ENCODE measurements at places on chromosomes 2 and 18.

GRCh38 chr2:127423478-127423843 is 5.2 kb downstream of the PROC start:
- no peak for DNase-seq

DNA sequence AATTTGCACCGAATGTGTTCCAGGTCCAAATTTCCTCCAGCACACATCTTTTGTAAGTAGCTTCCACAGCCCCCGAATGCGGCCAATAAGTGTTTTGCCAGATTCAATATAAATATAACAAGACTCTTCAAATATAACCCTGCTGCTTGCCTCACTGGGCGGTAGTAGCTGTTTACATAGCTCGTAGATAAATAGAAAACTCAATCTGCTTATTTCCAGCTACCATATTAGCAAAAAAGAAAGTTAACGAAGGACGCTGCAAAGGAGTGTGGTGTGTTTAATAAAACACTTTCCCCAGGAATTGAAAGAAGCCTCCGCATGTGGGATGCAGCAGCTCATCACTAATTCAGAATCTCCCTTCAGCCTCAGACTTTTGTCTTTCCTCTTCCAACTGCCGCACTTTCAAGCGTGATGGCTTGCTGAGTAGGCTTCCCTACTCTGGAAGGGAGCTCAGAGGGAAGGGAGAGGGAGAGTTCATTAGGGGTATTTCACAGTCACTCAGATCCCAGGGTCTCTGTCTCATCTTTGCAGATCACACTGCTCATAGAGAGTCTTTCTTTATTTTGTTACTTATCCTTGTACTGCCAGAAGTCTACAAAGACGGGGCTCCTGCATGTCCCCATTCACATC is 367.0 kb downstream of the RND3 start:
- no peak for DNase-seq

GRCh38 chr2:237732790-237733381 is 65.7 kb upstream of the RBM44 start:
- no peak for DNase-seq

DNA sequence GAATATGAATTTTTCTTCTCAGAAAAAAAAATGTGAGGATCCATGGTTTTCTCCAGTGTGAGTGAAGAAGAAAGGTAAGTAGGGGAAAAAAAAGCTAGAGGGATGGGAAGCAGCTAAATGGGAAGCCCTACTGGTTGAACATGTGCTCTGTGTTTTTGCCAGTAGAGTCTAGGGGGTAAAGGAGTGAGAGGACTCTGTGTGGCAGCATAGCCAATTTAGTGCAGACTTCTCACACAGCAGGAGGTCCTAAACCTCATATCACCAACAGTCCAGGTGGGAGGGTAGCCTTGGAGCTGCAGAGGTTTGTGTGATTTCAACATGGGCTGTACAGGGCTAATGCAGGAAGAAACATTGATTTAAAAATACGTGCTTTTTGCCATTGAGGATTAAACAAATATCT is 334.5 kb upstream of the SPHKAP start:
- no peak for DNase-seq

DNA sequence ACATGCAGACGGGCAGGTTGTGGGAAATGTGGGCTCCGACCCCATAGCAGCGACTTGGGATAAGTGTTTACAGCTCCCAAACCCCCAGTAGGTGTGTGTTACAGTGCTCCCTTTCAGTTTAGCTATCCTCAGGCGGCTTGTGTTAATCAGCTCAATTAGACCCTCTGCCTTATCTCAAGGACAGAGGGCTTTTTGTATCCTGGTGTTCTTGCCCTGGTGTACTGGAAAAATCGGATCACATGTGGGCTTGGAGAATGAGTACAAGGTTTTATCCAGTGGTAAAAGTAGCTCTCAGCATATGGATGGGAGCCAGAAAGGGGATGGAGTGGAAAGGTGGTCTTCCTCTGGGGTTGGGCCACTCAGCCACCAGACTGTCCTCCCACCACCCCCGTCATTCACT is 264.7 kb upstream of the SYT4 start:
- no peak for DNase-seq

GRCh38 chr2:71458413-71459083 is 5.2 kb downstream of the DYSF start:
- no peak for DNase-seq

DNA sequence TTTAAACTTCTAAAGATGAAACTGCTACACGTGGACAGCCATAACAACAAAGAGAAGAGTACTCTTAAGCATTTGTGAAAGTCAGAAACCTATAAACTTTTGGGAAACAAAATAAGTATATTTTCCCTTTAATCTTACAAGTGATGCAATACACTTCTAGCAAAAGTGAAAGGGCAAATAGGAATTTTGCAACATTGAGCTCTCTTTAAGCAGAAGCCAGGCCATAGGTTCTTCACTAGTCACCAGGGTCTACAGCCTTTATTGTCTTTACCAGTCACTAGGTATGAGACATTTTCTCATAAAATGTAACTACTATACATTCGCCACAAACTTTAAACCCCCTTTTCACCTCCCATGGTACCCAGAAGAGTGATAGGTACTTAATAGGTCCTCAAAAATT is 37.5 kb downstream of the SCN1A start:
- DNase-seq: no peak

GRCh38 chr2:88690591-88691338 is 708 bp upstream of the RPIA start:
- peak; percentile 10 for DNase-seq

DNA sequence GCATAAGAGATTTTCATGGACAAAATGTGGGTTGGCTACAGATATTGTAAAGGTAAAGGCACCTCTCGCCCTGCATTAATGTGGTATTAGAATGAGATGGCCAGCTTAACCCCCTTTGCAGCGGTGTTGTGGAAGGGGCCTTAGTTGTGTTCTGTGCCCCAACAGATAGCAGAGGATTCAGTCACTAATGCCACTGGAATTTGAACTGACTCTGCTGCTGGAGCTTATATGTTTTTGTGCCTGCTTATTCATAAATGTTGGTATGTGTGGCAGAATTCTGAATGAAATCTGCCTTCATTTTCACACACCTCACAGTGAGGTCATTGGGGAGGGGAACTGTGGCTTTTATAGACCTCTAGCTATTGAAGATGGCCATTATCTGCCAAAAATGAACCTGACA is 90.7 kb upstream of the ITGA6 start:
- no peak for DNase-seq

DNA sequence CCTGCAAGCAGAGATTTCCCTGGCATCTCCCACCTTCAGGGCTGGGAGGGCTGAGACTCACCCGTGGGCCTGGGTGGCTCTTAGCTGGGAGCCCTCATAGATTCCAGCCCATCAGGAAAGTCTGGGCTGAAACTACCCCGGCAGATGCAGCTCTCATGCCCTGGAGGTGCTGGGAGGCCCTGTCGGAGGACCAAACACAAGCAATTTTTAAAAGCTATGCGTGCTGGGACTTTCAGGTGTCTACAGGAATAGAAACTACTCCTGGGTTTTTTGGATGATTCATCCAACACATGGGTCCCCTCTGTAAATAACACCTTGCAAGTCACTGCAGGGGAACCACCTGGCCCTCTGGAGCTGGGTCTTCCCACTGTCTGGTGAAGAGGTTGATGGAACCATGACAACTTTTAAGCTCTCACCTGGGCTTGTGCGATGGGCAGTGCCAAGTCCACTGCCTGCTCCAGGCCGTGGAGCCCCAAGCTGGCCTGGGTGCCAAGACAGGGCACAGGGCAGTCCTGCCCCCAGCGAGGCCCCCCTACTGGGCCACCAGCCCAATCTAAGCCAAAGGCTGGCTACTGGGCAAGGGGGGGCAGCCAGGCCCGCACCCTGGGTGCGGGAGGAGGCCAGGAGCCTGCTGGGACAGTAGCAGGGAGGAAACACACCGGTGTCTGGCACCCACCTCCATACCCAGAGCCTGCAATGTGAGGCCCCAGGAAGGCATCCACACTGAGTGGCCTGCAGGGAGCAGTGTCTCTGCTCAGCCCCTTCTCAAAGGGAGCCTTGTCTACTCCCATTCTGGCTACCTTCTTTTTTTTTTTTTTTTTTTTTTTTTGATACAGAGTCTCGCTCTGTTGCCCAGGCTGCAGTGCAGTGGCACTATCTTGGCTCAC is 1.1 kb upstream of the GPR55 start:
- DNase-seq: no peak

DNA sequence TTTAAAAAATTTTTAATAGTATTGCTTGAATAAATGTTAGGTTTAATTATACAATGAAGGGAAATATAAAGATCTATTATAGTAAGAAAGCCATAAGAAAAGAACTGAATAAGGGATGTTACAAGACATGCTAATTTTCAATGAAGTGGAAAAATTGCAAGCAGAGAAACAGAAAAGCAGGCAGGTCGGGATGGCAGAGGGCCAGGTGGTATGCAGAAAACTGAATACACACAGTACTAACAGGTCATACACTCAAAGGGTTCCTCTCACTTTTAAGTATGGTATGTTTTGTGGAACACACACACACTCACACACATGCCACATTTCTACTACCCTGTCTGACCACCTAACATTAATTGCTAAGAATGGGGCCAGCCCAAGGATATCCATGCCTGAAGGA is 76.7 kb upstream of the DTNA start:
- no peak for DNase-seq

DNA sequence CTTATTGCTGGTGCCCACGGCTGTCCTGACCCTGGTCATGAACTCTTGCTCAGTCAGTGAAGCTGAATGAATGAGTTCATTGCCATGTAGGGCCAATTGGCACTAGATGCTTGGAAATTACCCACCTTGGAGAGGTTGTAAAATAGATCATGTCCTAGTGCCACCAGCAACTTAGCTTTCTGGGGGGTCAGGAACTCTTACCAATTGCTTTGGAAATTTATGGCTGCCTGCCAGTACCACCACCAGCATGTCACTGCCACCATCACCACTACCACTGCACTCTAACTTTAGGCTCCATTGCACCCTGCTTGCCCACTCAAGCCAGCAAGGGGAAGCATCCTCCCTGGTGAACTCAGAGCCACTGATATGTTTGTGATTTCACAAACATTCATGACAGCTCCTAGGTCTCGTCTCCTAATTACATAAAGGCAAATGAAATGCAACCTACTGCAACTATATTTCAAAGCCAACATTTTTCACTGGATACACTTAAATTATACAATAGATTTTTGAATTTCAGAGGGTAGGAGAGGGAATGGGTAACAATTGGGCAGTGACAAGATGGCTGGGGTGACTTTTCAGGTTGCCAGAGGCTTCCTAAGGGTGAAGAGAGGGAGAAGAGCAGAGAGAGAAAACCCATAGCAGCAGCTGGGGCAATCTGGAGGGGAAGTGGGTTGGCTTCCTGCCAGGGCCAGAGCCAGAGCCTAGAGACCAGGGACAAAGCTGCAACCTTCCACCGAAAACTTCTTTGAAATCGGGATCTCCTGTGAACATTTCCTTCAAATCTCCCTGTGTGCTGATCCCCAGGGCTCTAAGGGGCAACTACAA is 3.5 kb upstream of the EMILIN1 start:
- no peak for DNase-seq

DNA sequence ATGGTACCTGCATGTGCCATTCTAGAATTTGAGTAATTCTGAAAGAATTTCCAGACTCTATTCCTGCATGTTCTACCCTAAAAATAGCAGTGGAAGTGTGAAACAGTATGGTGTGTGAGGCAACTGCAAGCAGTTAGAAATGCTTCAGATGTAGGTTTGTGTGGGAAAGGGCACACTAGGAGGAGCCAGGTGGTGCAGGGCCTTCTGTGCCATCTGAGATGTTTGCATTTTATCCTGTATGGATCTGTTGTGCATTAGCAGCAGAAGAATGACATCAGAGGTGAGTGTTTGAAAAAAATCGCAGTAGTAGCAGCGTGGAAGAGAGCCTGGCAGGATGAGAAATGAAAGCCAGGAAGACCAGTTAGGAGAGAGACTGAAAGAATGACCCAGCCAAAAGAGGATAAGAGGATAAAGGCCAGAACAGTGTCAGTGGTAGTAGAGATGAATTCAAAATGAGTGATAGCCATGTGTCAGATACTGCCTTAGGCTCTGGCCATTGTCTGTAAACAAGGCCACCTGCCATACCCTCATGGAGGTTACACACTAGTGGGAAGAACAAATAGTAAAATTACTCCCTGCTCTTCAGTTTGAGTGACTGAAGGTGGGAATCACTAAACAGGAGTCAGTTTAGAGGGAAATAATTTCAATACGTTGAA is 142.2 kb downstream of the PKP4 start:
- no peak for DNase-seq

DNA sequence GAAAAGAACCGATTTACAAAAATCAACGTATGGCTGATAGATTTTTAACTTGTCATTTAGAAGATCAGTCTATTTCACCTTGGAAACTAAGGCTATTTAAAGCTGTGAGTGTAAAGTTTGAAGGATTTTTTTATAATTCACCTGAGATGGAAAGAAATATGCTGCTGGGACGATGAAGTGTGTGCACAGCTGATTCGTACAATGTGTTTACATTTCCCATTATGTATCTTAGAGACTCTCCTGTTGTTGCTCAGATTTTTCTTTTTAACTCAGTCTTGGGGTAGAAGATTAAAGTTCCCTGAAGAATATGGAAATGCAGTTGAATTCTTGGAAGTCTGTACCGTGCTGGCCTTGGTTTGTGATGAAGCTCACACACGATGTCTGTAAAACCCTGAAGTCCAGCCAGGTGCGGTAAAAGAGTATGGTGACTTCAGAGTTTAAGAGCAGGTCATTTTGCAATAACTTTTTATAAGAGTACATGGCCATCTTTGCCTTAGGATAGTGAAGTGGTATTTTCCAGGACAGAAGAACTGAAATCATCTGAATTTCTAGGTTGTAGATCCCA is 250.1 kb downstream of the PRKCE start:
- no peak for DNase-seq

DNA sequence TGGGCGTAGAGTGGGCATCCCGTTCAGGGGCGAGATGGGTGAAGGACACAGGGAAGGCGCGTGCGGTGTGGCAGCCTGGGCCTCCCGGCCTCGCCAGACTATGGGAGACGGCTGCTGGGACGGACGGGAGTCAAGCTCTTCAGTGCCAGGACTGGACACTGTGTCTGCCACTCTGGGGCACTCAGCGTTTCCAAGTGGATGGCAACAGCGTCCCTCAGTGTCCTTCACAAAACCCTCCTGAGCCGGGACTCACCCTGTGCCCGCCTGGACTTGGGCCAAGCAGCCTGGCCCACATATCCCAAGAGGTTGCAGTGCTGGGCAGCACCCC is 16.3 kb upstream of the BOK start:
- no peak for DNase-seq

- DNase-seq: no peak
Measured at GRCh38 chr2:15224641-15225040, 336.5 kb downstream of the NBAS start.

GRCh38 chr2:10495311-10495987 is 47.3 kb upstream of the ODC1 start:
- no peak for DNase-seq

Measured in activated CD8-positive, alpha-beta memory T cell treated with anti-CD3 and anti-CD28 coated beads for 1 hour (primary cell).